ENCODE measurements at places on chromosomes 2 and 18.

DNA sequence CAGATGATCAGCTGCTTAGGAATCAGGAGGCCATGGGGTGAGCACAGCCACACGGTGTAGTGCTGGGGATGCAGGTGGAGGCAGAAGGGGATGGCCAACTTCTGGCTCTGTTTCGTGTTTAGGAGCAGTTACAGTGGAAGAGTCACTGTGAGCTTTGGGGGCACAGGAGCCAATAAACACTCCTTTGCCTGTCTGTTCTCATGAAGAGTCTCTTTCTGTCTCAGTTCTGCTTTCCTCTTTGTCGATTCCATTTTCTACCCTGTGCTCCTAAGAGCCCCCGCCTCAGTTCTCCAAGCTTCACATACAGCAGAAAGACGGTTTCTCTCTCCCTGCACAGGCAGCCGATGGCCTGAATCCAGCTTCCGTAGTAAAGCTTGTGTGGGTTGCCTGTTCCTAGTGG lies 21.0 kb upstream of the RRM2 start:
- no peak for DNase-seq

DNA sequence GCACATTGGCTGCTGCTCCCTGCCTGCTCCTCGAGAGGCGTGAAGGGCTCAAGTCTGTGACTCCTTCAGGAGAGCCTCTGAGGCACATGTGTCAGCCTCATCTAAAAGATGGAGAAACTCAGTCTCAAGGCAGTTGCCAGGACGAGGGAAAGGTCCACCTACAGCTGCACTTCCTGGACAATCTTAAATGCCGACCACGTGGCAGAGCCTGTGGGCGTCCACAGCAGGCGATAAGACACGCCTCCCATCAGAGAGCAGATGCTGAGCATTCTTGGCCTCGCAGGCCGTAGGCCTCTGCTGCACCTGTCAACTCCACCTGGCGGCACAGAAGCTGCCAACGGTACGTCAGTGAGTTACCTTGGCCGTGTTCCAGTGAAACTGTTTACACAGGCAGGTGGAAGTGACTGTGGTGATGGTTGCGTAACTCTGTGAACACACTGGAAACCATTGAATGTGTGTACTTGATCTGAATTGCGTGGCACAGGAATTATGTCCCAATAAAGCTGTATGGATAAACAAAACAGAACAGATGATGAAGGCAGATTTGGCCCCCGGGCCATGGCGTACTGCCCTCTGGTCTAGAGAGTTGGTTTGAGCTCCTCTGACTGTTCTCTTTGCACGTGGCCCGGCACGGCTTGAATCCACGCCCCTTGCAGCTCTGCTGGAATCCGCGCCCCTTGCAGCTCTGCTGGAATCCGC lies 114.5 kb downstream of the RNF144A start:
- DNase-seq = peak; percentile 76

DNA sequence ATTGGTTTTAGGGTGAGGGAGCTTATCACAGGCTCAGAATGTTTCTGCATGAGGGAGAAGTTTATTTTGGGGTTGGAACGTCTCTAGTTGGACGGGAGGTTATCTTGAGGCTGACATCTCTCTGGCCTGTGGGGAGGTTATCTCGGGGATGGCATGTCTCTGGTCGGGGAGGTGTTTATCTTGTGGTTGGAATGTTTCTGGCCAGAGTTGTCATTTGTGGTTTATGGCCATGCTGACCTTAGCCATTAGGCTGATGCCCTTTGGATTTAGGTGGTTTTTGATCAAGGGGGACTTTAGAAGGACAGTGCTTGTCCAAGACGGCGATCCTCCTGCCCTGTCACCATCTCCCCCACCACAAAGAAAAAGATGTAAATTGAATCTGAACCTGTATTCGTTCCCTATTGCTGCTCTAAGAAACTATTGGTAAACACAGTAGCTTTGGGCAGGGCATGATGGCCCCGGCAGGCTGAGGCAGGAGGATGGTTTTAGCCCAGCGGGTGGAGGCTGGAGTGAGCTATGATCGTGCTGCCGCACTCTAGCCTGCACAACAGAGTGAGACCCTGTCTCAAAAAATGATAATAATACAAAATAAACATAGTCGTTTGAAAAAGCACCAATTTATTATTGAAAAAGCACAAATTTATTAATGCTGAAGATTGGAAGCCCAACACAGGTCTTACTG lies 17.8 kb upstream of the MPPE1 start:
- no peak for DNase-seq

DNA sequence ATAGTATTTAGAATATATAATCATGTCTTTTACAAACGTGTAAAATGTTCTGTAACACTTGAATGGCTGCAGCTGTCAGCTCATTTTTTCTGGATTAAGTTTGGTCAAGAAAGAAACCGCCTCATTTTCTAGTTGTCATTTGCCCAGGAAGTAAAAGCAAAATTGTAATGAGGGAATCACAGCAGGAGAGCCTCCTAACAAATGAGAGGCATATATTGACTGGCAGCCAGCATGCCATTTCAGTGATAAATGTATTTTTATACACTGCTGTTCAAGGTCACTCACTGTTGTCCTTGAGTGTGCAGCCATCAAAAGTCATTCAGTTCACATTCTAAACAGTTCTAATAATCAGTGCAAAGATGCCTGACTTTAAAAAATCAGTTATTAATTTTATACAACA lies 144.3 kb upstream of the BOD1L2 start:
- DNase-seq = no peak

DNA sequence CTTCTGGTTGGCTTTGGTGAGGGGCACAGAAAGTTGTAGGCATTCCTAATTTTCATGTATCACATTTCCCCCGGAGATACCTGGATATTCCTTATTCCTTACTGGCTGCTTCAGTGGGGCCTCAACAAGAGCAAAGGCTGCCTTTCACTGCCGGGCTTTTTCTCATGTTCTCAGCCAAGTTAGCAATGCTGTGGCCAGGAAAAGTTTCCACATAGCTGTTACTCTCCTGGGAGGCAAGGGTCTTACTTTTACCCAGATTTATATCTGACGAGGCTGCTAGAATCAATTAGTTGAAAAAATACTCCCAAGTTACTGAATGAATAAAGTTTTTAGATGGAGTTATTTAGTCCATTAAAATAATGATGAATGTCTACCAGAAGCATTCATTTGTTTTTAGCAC lies 230.5 kb downstream of the ZNF407 start:
- no peak for DNase-seq

GRCh38 chr2:20668451-20668850 lies 1.5 kb downstream of the GDF7 start:
- DNase-seq = no peak

Measured in T follicular helper cell (primary cell).